ENCODE measurements at places on chromosomes 3 and 15.

DNA sequence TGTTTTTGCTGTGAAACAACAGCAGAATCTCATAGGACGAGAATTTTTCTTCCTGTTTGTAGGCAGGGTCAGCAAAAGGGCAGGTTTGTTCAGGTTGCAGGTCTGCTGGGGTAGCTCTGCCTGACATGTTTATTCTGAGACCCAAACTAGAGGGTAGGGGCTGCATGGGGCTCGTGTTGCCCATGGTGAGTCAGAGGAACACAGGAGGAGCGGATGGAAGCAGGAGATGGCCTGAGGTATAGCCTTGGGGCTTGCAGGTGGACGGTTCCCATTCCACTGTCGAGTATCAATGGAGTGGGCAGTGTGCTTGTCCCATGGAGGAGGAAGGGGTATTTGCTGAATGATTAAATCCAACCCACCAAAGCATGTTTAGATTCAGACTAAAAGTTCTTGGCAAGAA is 138.9 kb downstream of the APBA2 start:
- DNase-seq: no peak

DNA sequence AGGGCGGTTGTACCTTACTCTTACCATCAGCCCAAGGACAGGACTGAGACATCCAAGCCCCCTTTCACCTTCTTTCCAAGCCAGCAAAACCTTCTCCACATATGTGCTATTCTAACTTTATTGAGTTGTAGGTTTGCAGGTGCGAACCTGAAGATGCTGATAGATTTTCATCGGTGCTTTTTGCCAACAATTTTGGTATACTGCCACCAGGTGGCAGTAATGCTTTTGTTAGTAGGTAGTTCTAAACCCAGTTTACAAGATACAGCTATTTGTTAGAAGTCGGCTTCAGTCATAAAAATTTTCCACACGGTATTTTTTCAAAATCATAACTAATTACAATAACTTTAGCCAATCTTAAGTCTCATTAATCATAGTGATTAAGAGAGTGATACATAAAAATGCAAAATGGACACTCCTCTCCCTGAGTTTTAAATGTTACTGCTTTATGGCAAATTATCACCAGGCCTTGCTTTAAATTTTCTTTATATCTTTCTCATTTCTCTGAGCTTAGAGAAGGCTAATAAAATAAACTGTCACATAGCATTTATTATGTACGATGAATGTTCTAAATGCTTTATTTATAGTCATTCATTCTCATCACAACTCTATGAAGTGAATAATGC is 636 bp downstream of the TBC1D21 start:
- DNase-seq: no peak

DNA sequence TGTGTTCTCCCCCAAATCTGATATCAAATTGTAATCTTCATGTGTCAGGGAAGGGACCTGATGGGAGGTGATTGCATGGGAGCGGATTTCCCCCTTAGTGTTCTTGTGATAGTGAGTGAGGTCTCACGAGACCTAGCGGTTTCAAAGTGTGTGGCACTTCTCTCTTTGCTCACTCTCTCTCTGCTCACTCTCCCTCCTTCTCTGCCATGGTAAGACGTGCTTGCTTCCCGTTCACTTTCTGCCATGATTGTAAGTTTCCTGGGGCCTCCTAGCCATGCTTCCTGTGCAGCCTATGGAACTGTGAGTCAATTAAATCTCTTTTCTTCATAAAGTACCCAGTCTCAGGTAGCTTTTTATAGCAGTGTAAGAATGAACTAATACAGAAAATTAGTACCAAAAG is 30.6 kb upstream of the OR5H6 start:
- DNase-seq: no peak

GRCh38 chr15:53218666-53219580 is 428.8 kb upstream of the ONECUT1 start:
- no peak for DNase-seq

GRCh38 chr3:103195216-103195615 is 760.4 kb downstream of the ZPLD1 start:
- no peak for DNase-seq

DNA sequence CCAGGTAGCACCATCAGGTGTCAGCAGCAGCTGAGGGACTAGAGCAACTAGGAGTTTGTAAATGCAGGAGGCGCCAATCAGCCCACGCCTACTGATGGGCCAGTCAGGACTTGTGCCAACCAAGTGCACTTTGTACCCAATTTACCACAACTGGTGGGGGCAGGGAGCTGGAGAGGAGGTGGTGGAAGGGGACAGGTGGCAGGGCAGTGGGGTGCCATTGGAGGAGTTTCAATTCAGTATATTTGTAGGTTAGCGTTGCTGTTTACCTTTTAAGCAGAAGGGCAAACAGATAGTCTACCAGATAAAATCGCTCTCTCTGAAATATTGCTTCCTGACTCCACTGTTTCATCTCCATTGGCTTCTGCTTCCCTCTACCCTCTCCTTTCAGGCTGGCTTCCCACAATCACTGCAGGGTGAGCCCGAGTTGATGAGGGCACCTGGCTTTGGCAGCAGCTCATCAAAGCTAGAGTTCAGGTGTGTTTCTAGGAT is 75.7 kb downstream of the TRIM69 start:
- DNase-seq: peak; percentile 78

DNA sequence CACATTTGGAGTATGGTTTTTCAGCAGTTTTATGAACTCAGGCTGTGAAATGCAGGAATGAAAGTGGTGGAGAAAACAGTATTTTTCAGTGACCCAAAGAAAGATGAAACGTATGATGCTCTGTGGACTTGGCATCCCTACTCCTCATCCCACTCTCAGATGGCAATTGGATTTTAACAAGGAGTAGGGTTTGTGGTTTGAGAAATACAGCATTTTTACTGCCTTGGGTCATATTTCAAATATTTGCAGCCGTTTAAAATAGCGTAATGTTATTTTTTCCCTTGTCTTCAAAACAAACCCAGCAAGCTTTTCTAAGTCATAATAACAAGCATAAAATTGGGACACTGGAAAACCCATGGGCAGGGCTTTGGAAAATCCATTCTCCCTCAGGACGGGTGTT is 117.2 kb upstream of the LRIG1 start:
- DNase-seq: no peak

DNA sequence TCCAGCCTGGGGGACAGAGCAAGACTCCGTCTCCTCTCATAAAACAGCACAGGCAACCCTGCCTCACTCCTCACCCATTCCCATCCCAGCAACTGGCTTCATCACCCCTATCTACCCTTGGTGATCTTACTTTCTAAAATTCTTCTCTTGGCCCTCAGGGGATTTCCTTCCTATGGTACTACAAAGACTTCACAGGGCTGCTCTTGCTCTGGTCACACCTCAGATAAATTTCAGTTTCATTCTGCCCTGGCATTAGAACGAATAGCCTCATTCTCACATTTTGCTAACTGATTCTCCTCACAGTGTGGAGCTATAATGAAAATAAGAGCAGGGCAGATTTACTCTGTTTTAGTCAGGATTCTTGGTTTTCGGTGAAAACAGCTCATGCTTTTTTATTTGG is 22.1 kb upstream of the CRBN start:
- no peak for DNase-seq

- no peak for DNase-seq
Measured at GRCh38 chr15:75025107-75025506, 1.7 kb downstream of the PPCDC start.

- no peak for DNase-seq
Measured at GRCh38 chr3:126911162-126912026, 71.5 kb upstream of the PLXNA1 start.
